ENCODE measurements at places on chromosomes 2 and 18. TPM values are rescaled to one million over a fixed set of nuclear protein-coding genes. Genes with fewer than 3 reads are reported as not detected.

- no peak for DNase-seq
These were observed 215.2 kb upstream of the SIX2 start for GRCh38 chr2:45224321-45224992.

- DNase-seq: peak; percentile 57
These were observed 50.6 kb downstream of the TTC21B start for GRCh38 chr2:165902934-165903333.

Gene STPG4
- total RNA-seq: 0.70 TPM

DNA sequence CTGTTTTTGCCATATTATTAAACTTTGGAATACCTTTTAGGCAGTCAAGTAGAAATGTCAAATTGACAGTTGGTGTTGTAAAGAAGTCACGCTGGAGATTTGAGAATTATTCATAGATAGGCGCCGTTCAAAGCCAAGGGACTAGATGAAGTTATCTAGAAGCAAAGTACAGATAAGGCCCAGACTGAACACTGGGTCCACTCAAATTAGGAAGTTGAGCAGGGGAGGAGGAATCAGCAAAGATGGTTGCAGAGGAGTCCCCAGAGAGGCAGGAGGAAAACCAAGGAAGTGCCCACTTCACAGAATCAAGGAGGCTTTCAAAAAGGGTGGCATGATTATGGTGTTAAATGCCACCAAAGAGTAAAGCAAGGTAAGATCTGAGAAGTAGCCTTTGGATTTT is 9.6 kb upstream of the ALS2 start:
- DNase-seq: no peak

DNA sequence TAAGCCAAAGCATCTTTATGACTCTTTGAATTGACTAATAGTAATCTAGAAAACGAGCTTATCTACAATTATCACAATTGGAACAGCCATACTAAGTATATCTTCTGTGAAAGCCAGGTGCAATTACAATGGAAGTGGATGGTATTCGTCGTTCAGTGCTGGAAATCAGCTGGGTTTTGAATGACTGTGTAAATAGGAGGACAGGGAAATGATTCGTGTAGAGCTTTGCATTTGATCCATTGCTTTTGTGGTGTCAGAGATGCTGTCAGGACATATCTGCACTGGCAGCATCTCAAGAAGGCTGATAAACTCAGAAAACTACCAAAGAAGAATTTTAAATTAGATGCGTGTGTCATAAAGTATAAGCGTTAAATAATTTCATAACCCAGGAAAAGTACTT is 187.1 kb downstream of the ZNF407 start:
- DNase-seq: no peak

Gene DLX1
- total RNA-seq: 9.7 TPM

All from HT1080 (cell line).